ENCODE measurements at places on chromosomes 7 and 10.

DNA sequence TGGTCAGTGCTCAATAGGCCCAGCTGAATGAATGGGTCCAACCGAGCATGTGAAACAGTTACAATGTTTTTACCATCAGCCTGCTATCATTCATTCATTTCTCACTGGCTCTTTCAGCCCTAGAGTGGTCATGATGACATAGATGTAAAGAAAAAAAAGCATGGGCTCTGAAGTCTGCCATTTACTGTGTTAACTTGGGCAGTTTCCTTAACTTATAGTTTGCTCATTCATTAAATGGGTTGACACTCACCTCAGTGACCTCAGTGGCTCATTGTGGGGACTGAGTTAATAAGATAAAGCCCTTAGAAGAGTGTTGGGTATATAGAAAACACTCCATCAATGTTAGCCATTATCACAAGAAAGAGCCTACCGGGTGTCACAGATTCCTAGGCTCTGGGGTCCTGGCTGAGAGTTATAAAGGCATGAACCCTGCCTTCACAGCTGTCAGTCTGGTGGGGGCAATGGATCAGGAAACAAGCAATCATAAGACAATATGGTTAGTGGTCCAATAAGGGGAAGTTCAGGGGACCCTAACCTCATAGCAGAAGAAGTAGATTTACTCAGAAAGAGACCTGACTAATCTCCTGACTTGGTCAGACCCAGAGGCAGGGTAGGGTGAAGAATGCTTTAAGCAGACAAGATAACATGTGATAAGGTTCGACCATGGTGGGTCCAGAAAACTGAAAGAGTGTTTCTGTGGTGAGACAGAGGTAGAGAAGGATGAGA is 29.7 kb upstream of the GPAM start:
- no peak for DNase-seq

GRCh38 chr7:109821156-109821555 is 1251.5 kb downstream of the DNAJB9 start:
- DNase-seq = no peak

DNA sequence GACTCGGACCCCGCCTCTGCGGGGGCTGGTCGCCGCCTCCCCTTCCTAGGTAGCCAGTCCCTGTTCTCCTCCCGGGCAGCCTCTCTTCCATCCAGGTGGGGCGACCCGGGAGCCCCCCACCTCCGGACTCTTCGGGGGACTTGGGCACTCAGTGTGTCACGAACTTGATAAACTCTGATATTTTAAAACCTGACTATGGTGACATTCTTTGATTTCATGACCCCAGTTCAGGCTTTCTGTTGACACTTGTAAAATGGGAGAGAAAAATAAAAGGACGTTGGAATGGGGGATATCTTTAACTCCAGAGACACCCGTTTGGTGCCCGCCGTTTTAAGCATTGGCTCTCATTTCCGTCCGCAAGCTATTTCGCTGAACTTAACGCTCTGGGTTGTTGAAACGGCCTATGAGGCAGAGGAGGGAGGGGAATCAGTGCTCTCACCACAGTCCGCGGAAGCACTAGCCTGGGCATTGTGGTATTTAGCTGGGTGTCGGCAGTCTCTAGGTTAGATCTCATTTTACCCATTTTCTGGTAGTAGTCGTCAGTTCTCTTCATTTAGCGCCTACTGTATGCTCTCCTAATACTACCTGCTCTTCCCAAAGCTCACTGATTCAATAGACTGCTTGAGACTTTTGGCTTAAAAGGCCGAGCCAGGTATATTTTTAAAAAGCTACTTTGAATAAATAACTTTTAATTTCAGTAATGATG is 738 bp downstream of the VPS26A start:
- peak; percentile 82 for DNase-seq

GRCh38 chr7:80393786-80394185 is 118.1 kb downstream of the GNAT3 start:
- DNase-seq = no peak

- no peak for DNase-seq
Observed at GRCh38 chr7:31513790-31514189, at the start of gene ITPRID1. ITPRID1 (plus strand) TSS chr7:31514090; CDS start chr7:31553025, 38,935 bp downstream.

DNA sequence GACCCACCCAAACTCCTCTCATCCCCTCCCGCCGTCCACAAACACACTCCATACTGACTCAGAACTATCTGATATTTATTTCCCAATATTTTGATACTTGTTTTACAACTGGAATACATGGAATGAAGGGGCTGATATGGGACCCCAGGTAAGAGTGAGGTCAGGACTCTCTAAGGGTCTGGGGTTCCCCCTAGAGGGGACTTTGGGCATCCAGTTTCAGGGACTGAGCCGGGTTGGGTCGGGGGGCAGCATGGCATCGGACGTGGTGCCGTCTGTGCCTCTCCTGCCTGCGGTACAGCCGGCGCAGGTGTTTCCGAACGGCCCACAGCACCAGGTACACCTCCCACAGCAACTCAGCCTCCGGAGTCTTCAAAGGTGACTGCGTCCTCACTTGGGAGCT is 7.5 kb downstream of the SPACDR start:
- no peak for DNase-seq

DNA sequence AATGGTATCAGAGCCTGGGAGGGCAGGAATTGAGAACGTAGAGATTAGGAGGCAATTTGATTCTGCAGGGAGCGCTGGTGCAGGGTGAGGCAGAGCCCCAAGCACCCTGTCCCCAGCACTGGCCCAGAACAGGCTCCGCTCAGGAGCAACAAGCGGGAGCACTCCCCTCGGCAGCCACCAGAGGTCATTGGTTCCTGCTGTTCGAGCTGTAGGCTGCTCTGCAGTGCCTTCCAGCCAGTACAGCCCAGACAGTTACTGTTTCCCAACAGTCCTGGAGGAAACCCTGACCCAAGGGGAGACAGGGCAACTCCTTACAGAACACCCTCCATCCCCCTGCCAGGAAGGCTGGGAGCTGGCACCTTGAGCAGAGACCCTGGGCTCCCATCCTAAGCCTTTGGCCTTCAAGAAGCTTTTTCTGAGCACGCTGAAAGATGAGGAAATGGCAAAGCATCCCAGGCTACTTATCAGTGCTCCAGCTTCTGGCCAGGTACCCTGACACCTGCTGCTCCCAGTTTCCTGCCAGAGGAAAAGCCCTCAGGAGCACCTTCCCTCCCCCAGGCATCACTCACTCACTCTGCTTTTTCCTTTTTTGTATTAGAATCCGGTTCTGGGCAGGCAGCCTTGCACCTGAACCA is 71.2 kb upstream of the EFCAB10 start:
- peak; percentile 57 for DNase-seq

GRCh38 chr7:7698930-7699329 is 19.5 kb downstream of the RPA3 start:
- no peak for DNase-seq

DNA sequence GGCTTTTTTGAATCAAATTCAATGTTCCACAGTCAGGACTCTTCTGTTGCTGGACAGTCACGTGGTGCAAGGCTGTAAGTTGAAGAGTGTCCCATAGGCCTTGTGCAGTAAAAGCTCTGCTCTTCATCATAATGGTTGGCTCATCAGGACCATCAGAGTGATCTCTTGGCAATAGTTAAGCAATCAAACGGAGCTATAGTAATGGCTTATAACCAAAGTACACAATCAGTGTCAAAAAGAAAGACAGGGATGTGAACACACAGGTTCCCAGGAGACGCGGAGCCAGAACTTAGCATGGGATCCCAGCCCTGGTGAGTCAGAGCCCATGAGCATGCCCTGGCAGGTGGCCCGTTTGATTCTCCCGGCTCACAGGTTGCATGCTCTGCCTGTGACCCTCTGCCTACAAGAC is 10.8 kb upstream of the GPNMB start:
- DNase-seq = no peak

- DNase-seq = peak; percentile 63
Observed at GRCh38 chr10:47256751-47257336, 43.2 kb upstream of the GDF10 start.

- DNase-seq = no peak
Observed at GRCh38 chr10:123442901-123443300, 223.3 kb upstream of the GPR26 start.

- DNase-seq = no peak
Observed at GRCh38 chr10:70906031-70906783, 17.8 kb upstream of the PCBD1 start.

DNA sequence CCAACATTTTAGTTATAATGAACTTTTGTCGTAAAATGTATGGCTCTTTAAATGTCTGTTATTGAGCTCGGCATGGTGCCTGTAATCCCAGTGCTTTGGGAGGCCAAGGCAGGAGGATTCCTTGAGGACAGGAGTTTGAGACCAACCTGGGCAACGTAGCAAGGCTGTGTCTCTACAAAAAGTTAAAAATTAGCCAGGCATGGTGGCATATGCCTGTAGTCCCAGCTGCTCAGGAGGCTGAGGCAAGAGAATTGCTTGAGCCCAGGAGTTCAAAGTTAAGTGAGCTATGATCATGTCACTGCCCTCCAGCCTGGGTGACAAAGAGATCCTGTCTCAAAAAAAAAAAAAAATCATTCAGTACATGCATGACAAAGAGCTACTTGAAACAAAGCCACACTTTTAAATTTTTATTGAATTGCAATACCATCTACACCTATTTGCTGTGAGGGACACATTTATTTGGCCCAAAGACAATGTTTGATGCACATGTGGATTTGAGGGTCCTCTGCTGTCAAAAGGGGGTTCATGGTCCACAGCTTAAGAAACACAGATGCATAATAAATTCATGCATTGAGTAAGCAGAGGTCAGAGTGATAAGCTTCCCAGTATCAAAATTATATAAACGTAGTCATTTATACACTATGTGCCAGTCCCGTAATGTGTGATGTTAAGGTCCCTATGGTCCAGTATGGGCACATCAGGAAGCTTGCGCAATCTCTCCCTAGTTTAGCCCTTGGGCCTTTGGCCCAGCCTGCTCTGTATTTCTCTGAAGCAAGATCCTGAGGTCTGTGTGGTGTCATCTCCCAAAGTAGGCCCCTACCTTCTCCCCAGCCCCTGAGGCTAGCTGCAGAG is 4.4 kb upstream of the MALSU1 start:
- DNase-seq = no peak

GRCh38 chr10:12707461-12708185 is 293.9 kb downstream of the CCDC3 start:
- no peak for DNase-seq

DNA sequence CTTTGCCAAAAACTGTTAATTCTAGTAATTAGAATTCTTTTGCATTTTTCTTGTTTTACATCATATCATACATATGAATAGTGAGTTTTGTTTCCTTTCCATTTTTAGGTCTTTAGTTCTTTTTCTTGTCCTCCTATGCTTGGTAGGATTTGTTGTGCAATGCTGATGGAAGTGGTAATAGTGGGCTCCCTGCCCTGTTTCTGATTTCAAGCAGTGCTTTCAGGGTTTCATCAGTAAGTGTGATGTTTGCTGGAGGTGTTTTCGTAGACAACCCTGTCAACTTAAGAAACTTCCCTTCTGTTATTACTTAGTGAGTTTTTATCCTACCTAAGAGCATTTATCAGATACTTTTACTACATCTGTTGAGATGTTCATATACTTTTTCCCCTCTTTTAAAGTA is 50.5 kb downstream of the CSGALNACT2 start:
- DNase-seq = no peak

Measured in CD4-positive, alpha-beta T cell treated with Interferon alpha-2 for 1 hour (primary cell).